Gastroesophageal sphincter (tissue), 4 donors: ENCODE measurements at places on chromosomes 11 and 22.
A peak's percentile ranks its signal among the peaks of the same experiment; 100 is the strongest.

- H3K27me3 ChIP-seq = no peaks in the 10 kb centered on the region
- no peaks in the 10 kb centered on the region for H3K4me1 ChIP-seq
- ATAC-seq = peak; percentile 99
- peak overlapping the region; percentile 75 for H3K27ac ChIP-seq
Observed at GRCh38 chr22:31676700-31677099, 14.7 kb upstream of the PISD start.

GRCh38 chr11:8271106-8271886 lies 7.6 kb upstream of the LMO1 start:
- no peaks in the 10 kb centered on the region for H3K36me3 ChIP-seq
- no peak for ATAC-seq
- H3K4me1 ChIP-seq = no peaks in the 10 kb centered on the region
- H3K4me3 ChIP-seq = no peak overlapping the region
- H3K27me3 ChIP-seq = peaks cover 53% of the 10 kb centered on the region
- no peak overlapping the region for H3K27ac ChIP-seq

DNA sequence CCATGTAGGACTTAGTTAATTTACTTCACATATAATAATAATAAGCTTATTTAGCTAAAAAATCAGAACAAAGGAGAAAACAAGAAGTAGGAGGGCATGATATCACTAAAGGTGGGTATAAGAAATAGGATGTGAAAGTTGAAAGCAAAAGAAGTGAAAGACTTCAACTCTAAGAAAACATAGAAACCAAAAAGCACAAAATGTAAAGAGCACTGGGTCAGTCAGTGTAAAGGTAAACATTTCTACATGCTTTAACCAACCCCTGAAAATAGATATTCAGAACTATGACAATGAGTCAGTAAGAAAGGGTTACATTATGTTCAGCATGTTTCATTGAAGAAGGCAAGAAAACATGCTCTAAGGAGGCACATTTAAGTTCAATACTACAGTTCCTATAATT lies 298.8 kb downstream of the SWAP70 start:
- no peak overlapping the region for H3K27ac ChIP-seq
- ATAC-seq = no peak
- H3K27me3 ChIP-seq = no peaks in the 10 kb centered on the region
- no peaks in the 10 kb centered on the region for H3K4me1 ChIP-seq
- H3K36me3 ChIP-seq = peaks cover 65% of the 10 kb centered on the region

DNA sequence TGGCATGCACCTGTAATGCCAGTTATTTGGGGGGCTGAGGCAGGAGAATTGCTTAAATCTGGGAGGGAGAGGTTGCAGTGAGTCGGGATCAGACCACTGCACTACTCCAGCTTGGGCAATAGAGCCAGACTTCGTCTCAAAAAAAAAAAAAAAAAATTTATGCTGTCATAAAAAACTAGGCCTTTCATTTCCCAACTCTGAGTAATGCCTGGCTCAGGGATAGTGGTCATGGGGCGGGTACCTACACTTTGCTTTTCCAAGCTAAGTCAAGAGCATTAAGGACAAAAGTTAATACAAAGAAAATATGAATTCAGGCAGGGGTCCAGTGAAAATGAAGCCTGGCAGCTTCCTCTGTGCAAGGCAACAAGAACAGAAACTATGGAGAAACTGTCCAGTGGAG lies 16.3 kb downstream of the CPSF7 start:
- peaks cover 100% of the 10 kb centered on the region for H3K36me3 ChIP-seq
- ATAC-seq = peak; percentile 51
- H3K4me3 ChIP-seq = no peak overlapping the region
- no peaks in the 10 kb centered on the region for H3K4me1 ChIP-seq
- H3K27me3 ChIP-seq = no peaks in the 10 kb centered on the region
- H3K27ac ChIP-seq = no peak overlapping the region

DNA sequence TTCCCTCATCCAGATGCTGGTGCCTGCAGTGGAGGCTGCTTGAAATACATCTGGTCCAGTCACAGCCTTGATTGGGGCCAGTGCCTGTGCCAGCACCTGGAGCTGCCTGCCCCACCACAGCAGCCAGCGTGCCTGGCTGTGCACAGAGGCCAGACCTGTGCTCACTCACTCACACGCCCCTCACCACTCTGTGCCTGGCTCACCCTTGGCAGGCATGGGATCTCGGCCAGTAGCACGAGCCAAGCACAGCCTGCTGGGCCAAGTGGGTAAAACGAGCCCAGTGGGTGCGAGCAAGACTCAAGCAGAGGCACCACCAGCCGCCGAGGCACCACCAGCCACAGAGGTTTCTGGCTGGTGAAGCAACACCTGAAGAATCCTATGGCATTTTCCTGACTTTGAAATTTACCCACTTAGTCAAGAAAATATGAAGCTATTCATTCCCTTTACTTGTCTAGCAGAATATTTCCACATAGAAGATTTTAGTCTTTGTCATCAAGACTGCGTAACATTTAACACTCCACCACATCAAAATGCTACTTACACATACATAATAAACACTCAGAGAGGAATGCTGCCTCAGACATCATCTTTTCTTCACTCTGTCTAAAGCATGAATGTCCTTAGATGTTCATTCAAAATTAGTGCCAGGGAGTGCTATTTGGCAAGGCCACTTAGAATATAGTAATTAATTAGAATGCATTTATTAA lies 424.3 kb upstream of the FAT3 start:
- H3K4me3 ChIP-seq = no peak overlapping the region
- no peaks in the 10 kb centered on the region for H3K4me1 ChIP-seq
- ATAC-seq = no peak
- no peaks in the 10 kb centered on the region for H3K36me3 ChIP-seq
- H3K27ac ChIP-seq = no peak overlapping the region

GRCh38 chr11:125369808-125370207 lies 126.3 kb downstream of the FEZ1 start:
- peaks cover 9% of the 10 kb centered on the region for H3K4me1 ChIP-seq
- no peak overlapping the region for H3K4me3 ChIP-seq
- no peak for ATAC-seq
- H3K36me3 ChIP-seq = no peaks in the 10 kb centered on the region

GRCh38 chr11:120501976-120502755 lies 9.4 kb upstream of the GRIK4 start:
- H3K4me1 ChIP-seq = peaks cover 13% of the 10 kb centered on the region
- H3K27ac ChIP-seq = no peak overlapping the region
- no peak overlapping the region for H3K4me3 ChIP-seq
- no peak for ATAC-seq
- H3K36me3 ChIP-seq = no peaks in the 10 kb centered on the region
- H3K27me3 ChIP-seq = peaks cover 28% of the 10 kb centered on the region

- no peak for ATAC-seq
- H3K4me3 ChIP-seq = no peak overlapping the region
- no peaks in the 10 kb centered on the region for H3K4me1 ChIP-seq
- H3K36me3 ChIP-seq = no peaks in the 10 kb centered on the region
- H3K27ac ChIP-seq = no peak overlapping the region
Observed at GRCh38 chr11:128324051-128324481, 263.3 kb downstream of the ETS1 start.

DNA sequence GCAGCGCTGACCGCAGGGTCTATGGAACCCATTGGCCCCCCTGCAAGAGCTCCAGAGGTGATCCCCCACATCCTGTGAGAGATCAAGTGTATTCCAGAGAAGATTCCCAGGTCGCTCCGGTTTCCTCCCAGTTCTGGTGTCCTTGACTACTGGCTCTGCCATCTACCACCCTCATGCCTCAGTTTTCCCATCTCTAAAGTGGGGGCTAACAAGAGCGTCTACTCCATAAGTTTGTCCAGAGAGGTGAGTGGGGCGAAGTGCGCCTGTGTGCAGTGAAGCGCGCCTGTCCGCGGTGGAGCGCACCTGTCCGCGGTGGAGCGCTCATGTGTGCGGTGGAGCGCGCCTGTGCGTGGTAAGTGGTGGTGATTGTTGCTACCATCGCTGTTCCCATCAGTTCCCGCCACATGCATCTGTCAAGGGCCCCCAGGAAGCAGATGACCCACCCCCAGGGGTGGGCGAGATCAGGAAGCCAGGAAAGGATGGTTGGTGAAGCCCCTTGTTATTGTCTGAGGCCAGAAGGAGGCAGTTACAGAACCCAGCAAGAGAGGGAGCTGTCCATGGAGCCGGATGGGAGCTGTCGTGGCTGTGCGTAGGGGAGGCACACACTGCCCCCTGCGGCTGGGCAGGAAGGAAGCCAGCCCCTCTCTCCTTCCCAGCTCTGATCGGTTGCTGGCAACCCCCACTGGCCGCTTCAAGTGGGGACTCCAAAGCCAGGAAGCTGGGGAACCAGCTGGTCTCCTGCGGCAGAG lies 73.2 kb upstream of the FGF3 start:
- ATAC-seq = no peak
- H3K27me3 ChIP-seq = peaks cover 76% of the 10 kb centered on the region
- H3K36me3 ChIP-seq = no peaks in the 10 kb centered on the region
- no peak overlapping the region for H3K27ac ChIP-seq
- no peak overlapping the region for H3K4me3 ChIP-seq

DNA sequence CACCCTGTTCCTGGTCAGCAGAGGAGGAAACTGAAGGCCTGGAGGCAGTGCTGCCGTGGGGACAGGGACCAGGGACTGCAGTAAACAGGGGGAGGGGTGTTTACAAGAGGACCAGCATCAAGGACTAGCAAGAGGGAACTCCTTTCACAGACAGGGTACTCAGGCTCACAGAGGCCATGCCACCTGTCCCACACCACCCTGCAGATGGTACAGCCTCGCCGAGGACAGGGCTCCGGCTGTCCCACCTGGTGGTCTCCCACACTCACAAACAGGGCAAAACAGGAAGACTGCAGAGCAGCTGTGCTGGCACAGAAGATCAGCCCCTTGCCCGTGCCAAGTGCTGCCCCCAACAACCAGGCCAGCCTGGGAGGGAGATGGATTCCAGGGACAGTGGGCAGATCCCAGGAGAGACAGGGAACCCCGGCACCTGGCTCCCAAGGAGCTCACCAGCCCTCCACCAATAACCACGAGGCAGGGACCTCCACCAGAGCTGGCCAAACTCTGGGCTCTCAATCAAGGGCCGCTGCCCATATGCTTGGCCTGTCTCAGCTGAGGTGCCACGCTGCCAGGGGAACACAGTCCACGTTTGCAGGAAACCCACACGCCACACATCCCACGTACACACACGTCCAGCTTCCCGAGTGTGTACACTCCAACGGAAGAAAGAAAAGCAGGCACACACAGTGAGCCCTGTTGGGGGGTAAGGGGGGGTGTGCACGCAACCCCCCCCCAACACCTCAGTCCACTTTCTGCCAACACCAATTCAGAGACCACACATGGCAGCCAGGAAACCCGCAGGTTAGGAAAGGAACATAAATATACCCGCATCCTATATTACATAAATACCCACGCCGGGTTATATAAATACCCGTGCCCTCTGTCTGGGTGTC lies 2.1 kb downstream of the CSNK1E start:
- no peaks in the 10 kb centered on the region for H3K36me3 ChIP-seq
- H3K27ac ChIP-seq = peak overlapping the region; percentile 100
- ATAC-seq = no peak
- peak overlapping the region; percentile 79 for H3K4me3 ChIP-seq

GRCh38 chr11:131688048-131688693 lies 317.8 kb downstream of the NTM start:
- ATAC-seq = peak; percentile 69
- H3K27me3 ChIP-seq = peaks cover 79% of the 10 kb centered on the region
- peaks cover 16% of the 10 kb centered on the region for H3K4me1 ChIP-seq

DNA sequence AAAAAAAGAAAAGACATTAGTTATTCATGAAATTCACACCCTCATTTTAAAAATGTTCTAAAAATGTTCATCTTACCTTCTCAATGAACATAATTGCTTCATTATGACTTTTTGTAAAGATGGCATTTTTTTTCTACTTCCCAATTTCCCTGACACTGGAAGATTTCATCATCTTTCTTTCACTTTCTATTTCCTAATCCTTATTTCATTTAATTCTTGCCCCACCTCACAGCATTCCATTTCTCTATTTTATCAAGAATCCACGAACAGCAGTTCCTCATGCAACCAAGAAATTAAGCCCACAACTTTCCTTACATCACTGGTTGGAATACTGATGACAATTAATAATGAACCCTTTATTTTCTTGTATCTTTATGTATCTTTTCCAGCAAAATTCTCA lies 1.9 kb downstream of the PATL1 start:
- no peaks in the 10 kb centered on the region for H3K27me3 ChIP-seq
- H3K36me3 ChIP-seq = peaks cover 47% of the 10 kb centered on the region
- no peak overlapping the region for H3K4me3 ChIP-seq
- ATAC-seq = no peak
- no peak overlapping the region for H3K27ac ChIP-seq

- no peak overlapping the region for H3K4me3 ChIP-seq
- peak overlapping the region; percentile 60 for H3K27ac ChIP-seq
- H3K36me3 ChIP-seq = no peaks in the 10 kb centered on the region
- no peaks in the 10 kb centered on the region for H3K27me3 ChIP-seq
Observed at GRCh38 chr11:96098511-96099241, 174.8 kb upstream of the MTMR2 start.

DNA sequence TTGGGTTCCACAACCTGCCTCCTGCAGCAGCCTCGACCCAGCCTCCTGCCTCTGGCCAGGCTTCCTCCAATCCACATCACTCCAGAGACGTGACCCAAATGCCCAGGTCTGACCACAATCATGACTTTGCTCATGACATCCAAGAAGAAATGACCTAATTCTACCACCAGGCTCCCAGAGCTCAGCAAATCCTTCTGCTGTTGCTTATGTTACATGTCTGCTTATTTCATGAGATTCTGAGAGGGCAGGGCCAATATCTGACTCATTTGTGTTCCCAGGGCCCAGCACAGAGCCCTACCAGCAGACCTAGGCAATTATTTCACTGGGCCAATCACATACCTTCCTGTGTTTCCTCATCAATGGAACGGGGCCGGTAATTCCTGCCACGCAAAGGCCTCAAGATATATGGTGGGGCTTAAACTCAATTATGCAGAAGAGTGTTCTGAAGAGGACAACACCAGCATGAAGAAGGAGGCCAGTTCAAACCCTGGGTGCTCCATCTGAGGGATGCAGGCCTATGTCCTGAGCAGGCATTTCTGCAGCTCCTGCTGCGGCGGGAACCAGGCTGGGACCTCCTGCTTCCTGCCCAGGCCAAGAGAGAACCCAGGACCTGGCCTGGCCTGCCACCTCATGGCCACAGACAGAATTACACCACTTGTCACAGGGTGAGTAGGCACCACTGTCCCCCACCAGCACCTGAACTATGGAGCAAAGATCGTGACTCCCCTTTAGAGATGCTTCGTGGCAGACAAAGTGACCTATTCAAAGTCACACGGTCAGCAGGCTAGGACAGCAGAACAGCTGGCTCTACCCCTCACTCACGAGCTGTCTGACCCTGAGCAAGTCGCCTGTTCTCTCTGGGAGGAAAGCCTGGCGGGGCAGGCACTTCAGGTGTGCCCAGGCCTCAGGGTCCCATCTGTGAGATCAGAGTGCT lies 5.9 kb downstream of the CENPM start:
- peak; percentile 93 for ATAC-seq
- no peaks in the 10 kb centered on the region for H3K4me1 ChIP-seq
- no peaks in the 10 kb centered on the region for H3K36me3 ChIP-seq
- H3K27me3 ChIP-seq = no peaks in the 10 kb centered on the region
- peak overlapping the region; percentile 58 for H3K27ac ChIP-seq
- no peak overlapping the region for H3K4me3 ChIP-seq
